ENCODE measurements at places on chromosomes 12 and 14. TPM values are rescaled to one million over a fixed set of nuclear protein-coding genes. Genes with fewer than 3 reads are reported as not detected.

DNA sequence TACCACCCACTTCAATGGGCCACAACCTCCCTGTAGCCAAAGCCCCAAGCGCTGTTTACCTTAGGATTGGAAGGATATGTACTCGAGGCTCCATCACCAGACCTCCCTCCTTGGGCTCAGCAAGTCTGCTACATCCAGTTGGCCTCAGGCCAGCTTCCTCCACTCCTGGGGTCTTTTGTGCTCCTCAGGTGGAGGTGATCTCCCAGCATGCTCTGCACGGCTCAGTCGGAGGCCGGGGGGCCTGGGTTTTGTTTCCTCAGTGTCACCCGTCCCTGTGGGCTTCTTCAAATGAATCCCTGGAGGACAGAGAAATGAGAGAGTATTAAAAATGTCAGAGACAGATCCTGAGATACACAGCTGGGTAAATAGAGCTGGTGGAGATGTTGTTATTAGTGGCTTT lies 723.1 kb upstream of the TBX3 start:
- DNase-seq, result no peak

- no peak for DNase-seq
These were observed 138.5 kb upstream of the NOS1 start for GRCh38 chr12:117499759-117500485.

GRCh38 chr12:56086096-56086495 lies 6.1 kb downstream of the ERBB3 start:
- DNase-seq, result no peak

DNA sequence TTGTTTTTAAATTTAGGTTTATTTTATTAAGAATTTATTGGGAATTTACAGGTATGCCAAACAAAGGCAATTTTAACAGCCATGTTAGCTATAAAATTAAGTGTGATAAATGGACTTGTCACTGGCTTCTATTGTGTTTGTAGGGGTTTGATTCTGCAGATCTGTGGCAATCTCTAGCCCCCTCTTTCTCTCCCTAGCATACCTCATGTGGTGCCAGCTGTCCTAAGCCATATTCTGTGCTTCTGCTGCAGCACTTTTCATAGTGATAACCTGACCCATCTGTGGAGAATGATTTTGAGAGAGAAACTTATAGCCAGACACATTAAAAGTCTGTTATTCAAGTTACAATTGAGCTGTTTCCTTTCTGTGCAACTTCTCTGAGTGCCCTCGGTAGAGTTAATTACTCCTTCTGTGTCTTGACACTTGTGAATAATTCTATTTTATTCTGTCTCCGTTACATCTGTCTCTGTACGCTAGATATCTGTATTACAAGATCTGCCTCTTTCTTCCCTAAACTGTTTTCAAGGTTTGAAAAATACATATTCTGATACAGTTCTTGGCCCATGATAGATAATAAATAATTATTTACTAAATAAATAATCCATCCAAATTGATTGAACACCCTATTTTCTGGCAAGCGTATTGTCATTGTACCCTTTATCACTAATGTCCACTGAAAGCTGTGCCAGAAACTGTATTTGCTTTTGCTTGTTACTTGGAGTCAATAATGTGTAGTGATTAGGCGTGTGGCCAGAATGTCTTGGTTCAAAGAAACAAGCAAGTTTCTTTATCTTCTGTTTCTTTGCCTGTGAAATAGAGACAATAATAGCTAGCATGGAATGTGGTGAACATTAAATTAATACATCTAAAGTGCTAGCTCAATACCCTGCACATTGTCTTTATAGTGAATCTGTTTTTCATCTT lies 40.0 kb downstream of the FRS2 start:
- DNase-seq, result no peak

DNA sequence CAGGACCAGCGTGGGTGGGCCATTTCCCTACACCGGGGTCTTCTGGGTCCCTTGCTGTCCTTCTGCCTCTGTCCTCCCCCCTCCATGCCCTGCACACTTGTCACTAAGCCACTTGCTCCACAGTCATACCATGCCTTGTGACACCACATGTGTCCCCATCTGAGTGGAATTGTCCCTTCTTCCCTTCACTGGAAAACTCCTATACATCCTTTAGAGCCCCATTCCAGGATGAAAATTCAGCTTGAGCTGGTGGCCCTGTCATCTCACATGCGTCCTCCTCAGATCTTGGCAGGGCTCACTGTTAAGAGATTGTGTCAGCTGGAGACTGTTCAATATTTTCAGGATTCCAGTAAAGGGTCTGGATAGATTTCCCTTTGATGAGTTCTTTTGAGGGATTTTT lies 87.4 kb downstream of the DNAH10 start:
- DNase-seq, result no peak

- DNase-seq, result no peak
These were observed 210.1 kb downstream of the SLC41A2 start for GRCh38 chr12:104747955-104748354.

DNA sequence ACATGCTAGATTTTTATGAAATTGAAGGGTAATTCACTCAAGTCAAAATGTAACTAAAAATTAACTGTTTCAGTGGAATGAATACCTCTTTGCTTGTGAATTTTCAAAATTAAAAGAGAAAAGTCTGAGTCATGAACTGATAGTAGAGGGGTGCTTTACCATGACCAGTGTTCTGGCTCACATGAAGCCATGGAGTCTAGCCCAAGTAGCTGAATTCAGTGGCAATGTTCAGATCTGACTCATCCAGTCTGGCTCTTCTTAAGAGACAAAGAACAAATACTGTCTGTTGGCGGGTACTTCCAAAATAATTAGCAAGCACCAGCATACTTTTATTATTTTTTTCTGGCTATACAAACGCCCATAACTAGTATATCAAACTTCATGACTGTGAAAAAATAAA lies 366.3 kb upstream of the GARIN6 start:
- no peak for DNase-seq

DNA sequence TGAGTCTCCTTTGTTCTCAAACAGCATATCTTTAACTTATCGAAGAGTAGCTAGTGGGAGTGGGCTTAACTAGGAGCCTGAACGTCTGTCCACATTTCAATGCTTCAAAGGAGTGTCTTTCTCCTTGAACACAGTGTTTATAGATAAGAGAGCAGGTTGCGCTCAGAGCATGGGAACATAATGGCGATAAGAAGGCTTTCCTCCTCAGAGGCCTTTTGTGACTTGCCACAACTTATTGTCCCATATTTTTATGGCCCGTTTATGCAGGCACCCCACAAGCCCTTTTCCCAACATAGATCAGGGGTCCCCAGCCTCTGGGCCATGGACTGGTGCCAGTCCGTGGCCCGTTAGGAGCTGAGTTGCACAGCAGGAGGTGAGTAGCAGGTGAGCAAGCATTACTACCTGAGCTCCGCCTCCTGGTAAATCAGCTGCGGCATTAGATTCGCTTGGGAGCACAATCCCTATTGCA lies 2.6 kb upstream of the DDX47 start:
- no peak for DNase-seq

GRCh38 chr14:54754623-54755386 lies 147.8 kb downstream of the GCH1 start:
- no peak for DNase-seq

GRCh38 chr12:56377310-56377988 lies 14.8 kb upstream of the APOF start:
- DNase-seq, result no peak

The PLEK2 gene
- 14.0 TPM for total RNA-seq

The SOAT2 gene
- not detected for total RNA-seq

The PITPNM2 gene
- total RNA-seq, result 4.3 TPM
